ENCODE measurements at places on chromosomes 2 and 18.

DNA sequence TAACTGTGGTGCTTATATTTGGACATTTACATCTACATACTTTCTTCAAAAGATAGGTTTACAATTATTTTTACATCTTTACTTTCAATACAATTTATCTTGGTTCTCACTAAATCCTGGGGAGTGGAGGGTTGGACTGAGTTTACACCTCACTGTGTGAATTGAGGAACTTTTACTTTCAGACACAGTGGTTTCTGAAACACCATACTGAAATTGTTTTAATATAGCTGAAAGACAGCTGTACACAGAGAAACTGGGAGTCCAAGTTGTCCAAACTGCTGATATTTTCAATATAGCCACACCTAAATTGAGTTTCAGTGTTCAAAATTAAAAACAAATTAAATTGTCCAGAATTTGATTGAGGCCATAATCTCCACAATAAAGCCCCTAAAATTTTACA is 16.8 kb downstream of the KCNH7 start:
- no peak for DNase-seq

GRCh38 chr2:174395969-174396630 is 570 bp downstream of the SCRN3 start:
- no peak for DNase-seq

DNA sequence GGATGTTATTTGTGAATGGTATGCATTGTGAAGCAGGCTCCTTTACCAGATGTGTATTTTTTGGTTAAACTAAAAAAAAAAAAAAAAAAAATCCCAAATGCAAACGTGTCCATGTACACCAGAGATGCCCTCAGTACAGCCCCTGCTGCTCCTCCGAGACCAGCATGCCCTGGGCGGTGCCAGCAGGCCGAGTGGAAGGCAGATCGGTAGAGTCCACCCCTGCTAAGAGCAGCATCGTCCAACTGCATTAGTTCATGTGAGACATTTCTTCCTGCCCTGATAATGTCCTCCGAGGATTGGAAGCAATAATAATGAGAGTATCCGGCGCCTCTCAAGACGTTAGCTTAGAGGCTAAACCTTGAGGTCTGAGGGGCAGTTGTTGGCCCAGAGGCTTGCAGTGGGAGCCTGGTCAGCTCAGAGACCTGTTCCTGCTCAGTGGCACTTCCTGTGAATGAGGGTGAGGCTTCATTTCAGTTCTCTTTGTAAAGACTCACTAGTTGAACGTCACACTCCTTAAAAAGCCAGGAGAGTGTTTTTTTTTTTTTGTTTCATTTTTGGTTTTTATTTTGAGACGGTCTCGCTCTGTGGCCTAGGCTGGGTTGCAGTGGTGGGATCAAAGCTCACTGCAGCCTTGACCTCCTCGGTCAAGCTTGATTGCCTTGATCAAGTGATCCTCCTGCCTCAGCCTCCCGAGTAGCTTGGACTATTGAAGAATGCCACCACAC is 5.6 kb downstream of the SLC66A3 start:
- no peak for DNase-seq

- no peak for DNase-seq
Observed at GRCh38 chr2:5538772-5539171, 153.4 kb upstream of the SOX11 start.

DNA sequence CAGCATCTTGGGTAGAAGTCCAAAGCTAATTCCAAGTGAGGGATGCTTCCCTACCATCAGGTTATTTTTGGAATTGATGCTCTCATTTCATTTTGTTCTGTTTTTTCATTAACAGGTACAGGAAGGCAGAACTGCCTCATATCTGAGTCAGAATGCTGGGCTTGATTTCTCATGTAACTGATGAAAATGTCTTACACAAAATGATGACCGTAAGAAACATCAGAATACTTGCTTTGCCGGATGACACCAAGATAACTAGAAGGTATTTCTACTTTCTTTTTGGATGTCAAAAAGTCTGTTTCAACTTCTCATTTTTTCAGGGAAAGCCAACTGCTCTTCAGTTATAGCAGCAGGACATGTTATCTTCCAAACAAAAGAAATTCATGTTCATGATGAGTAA is 62.6 kb downstream of the ETAA1 start:
- DNase-seq = no peak

GRCh38 chr2:197705912-197706838 is 1.0 kb downstream of the MARS2 start:
- peak; percentile 29 for DNase-seq

DNA sequence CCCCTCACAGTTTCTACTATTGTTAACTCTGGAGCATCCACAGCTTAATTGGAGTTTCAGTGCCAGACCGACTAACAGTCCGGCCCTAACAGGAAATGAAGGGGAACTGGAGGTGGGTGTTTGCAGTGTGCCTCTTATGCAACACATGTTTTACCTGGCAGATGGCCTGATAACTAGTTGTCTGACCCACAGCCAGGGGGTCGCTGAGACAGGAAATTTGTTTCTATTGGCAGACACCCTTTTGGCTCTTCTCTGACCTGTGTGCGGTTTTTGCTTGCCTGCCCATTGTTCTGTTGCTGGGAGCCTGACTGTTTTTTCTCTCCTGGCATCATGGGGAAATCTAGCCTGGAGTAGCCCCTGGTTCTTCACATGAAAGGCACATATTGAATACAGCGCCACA is 1329.8 kb downstream of the DSC3 start:
- no peak for DNase-seq

GRCh38 chr18:36203360-36203895 is 16.1 kb downstream of the MOCOS start:
- DNase-seq = no peak

DNA sequence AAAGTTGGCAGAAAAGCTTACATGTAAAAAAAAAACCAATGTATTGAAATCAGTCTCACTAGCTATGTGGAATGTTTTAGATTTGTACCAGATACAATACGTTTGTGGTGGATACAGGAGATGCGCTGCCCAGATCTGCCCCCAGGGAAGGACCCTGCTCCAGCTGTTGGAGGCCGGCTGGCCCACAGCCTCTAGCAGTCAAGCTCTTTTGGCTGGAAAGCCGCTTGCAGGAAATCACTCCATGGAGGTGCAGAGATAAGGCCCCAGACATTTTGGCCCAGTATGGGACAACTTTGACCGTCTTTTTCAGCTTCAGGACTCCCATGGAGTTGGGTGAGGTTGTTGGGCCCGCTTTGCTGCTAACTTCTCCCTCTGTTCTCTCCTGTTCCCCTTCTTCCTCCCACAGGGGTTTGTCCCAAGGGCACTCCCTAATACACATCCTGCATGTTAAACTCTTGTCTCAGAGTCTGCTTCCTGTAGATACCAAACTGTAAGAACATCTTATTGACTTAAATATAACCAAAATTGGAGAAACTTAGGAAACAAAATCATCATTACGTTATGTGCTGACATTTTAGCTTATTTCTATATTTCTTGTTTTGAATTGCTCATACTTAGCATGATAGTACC is 1.7 kb upstream of the QPCT start:
- no peak for DNase-seq

DNA sequence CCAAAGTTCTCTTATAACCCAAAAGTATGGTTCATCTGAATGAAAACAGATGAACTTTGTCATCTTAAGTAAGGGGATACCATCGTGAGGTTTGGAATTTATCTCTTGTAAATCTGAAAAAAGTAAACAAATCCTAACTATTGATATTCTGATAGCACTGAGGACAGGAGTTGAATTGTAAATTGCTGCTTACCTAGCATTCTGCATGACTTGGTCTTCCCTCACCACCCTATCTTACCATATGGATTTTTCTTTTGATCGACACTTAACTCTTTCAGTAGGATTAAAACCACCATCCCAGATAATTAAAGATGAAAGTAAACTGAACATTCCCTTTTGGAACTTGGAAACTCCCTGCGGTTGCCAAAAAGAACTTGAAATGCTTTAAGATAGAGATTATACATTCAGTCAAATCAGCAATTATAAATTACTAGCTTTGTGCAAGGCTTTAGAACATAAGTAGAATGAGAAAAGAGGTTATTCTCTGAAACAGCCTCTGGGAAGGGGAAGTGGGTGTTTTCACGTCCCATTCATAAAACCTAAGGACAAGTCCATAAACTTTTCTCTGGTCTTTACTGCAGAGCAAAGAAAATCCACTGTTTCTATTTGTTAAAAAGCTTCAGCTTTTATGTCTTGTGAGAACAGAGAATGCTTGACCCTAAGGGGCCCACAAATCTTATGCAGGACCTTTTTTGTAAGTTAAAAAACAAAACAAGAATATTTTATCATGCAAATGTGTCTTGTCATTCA is 49.7 kb upstream of the ZNF397 start:
- no peak for DNase-seq

DNA sequence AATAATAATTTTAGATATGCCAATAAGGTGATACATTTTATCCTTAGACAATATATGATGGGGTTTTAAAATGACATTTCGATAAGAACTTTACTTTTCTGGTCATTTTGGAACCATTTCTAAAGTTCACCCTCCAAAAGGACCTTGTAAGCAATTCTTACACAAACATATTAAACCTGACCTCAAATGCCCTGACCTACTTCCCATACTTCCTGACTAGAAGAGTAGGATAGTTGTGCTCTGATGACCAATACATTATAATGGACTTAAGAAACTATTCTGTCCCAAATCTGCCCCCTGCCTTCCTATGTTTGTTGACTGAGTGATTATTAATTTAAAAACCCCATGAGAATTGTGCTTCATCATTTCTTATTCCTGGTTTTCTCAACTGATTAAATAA is 24.6 kb downstream of the GCA start:
- DNase-seq = no peak
